A172 (cell line): ENCODE measurements at places on chromosomes 12 and 14.

GRCh38 chr14:33781236-33781635 lies 169.6 kb downstream of the EGLN3 start:
- no peak for DNase-seq

GRCh38 chr12:76284816-76285750 lies 63.1 kb downstream of the BBS10 start:
- peak; percentile 70 for DNase-seq

GRCh38 chr12:124525455-124525854 lies 42.0 kb downstream of the NCOR2 start:
- no peak for DNase-seq

GRCh38 chr12:18254081-18254480 lies 7.2 kb upstream of the PIK3C2G start:
- DNase-seq, result no peak

DNA sequence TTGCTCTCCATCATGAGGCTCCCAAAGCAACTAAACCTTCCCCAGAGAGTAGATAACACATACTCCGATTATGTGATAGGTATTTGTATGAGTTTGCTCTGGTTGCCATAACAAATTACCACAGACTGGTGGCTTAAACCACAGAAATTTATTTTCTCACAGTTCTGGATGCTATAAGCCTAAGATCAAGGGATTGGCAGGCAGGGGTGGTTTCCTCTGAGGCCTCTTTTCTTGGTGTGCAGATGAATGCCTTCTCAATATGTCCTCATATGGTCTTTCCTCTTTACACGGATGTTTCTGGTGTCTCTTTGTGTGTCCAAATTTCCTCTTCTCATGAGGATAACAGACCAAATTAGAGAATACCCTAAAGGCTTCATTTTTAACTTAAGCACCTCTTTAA lies 285.8 kb upstream of the GRIP1 start:
- DNase-seq, result peak; percentile 7

- DNase-seq, result no peak
Observed at GRCh38 chr12:58211211-58211610, 269.8 kb downstream of the ATP23 start.

DNA sequence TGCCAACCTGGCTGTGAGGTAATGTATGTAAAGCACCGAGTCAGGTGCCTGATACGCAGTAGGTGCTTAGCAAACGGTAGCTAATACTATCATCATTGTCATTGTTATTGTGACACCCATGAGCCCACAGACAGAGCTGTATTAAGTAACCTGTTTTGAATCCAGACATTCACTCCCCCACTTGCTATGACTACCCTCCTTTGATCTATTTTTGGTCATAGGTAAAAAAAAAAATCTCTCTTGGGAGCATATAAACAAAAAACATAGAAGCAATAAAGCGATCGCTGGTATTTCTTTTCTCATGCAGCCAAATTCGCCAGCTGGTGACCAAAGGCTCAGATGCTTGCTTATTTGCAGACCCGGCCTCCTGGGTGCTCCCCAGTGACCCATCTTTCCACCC lies 330.2 kb downstream of the DPF3 start:
- no peak for DNase-seq
